ENCODE measurements at places on chromosomes 12 and 14.

DNA sequence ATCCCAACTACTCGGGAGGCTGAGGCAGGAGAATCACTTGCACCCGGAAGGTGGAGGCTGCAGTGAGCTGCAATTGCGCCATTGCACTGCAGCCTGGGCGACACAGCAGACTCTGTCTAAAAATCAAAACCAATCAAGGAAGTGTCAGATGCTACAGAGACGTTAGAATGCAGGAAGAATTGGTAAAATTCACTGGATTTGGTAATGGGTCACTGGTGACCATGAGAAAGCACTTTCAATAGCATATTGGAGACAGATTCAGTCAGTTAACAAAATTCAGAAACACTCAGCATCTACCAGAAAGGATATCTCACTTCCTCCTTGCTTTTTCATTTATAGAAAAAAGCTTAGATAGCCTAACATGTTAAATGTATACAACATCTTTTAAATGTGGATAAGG lies 17.5 kb downstream of the BIN2 start:
- no peak overlapping the region for H3K4me3 ChIP-seq
- H3K27me3 ChIP-seq: no peaks in the 10 kb centered on the region
- peak overlapping the region; percentile 24 for H3K27ac ChIP-seq
- H3K36me3 ChIP-seq: peaks cover 12% of the 10 kb centered on the region
- no peak for DNase-seq
- H3K4me1 ChIP-seq: peaks cover 9% of the 10 kb centered on the region

DNA sequence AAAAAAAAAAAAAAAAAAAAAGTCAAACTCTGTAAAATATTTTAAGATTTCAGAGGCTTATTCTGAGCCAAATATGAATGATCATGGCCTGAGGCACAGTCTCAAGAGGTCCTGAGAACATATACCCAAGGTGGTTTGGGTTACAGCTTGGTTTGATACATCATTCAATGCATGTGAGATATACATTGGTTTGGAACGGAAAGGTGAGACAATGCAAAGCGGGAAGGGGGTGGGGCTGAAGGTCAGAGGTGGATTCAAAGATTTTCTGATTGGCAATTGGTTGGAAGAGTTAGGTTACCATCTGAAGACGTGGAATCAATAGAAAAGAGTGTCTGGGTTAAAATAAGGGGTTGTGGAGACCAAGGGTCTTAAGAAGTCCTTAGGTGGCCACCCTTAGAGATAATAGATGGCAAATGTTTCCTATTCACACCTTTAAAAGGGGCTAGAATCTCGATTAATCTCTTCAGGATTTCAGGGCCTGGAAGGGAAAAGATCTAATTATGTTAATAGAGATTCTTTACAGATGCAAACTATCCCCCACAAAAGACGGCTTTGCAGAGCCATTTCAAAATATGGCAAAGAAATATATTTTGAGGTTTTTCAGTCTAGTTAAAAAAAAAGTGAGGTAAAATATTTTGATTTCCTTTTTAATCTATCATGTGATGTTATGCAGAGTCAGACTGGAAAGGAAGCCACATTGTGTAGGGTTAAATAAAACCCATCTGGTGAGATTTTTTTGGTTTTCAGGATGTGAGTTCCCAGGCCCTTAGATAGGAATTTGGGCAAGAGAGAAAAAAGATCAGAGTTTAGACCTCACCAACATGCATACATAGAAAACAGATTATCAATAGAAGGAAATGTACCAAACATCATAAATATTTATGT lies 173.8 kb upstream of the CNOT2 start:
- DNase-seq: no peak
- H3K27me3 ChIP-seq: peaks cover 4% of the 10 kb centered on the region
- H3K27ac ChIP-seq: no peak overlapping the region
- no peaks in the 10 kb centered on the region for H3K4me1 ChIP-seq
- H3K36me3 ChIP-seq: no peaks in the 10 kb centered on the region

DNA sequence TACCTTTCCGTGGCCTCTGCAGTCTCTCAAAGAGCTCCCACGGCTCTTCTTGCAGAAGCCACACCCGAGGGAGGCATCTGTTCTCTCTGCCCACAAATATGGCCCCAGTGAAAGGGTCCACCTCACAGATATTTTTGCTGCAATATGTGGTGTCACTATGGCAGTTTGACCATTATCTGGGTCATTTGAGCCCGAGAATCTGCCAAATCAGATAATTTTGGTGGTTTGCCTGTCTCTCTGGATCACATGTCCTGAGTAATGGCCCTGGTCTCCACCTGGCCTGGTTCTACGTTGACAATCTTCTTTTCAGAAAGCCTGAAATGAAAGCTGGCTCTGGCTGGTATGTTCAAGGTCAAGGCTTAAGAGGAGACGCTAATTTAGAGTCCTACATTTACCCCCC lies 5.7 kb upstream of the WSCD2 start:
- no peak overlapping the region for H3K4me3 ChIP-seq
- DNase-seq: no peak
- peaks cover 4% of the 10 kb centered on the region for H3K27me3 ChIP-seq
- H3K4me1 ChIP-seq: no peaks in the 10 kb centered on the region
- no peak overlapping the region for H3K27ac ChIP-seq

DNA sequence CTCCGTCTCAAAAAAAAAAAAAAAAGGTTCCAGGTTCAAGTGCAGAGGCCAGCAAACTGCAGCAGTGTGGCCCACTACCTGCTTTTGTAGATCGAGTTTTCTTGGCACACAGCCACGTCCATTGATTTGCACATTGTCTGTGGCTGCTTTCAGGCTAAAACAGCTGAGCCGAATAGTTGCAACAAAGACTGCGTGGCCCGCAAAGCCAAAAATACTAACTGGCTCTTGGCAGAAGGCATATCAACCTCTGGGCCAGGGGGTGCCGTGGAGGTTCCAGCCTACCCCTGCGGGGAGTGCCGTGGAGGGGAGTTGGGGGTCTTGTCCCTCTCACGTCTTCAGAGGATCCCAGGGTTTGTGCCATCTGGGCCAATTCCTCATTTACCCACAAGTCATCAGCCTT lies 170.1 kb downstream of the ADGRD1 start:
- no peaks in the 10 kb centered on the region for H3K27me3 ChIP-seq
- H3K4me1 ChIP-seq: no peaks in the 10 kb centered on the region
- H3K27ac ChIP-seq: no peak overlapping the region
